ENCODE measurements at places on chromosomes 1 and 21.

DNA sequence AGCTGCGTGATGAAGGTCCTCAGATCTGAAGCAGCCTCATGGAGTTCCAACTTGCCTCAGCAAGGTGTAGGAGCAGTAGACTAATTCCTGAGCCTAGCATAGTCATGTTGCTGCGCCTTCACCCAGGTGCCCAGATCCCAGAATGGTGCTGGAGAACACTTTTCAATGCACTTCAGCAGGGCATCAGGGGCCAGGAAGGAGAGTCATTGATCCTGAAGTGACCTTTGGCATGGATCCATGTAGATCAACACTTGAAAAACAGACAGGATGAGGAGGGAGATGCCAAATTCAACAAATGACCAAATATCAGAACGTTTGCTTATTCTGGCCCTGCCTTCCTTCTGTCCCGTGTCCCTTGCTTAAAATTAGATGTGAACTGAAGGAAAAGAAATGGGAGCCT is 91.9 kb downstream of the LEPR start:
- DNase-seq = no peak

- DNase-seq = peak; percentile 98
These were observed at the start of gene CHRNB2 for GRCh38 chr1:154567386-154568156. Gene CHRNB2, plus strand, starts transcription at chr1:154567778. Its CDS starts 267 bp downstream, at chr1:154568045.

GRCh38 chr1:91725989-91726721 is 159.8 kb downstream of the TGFBR3 start:
- no peak for DNase-seq

DNA sequence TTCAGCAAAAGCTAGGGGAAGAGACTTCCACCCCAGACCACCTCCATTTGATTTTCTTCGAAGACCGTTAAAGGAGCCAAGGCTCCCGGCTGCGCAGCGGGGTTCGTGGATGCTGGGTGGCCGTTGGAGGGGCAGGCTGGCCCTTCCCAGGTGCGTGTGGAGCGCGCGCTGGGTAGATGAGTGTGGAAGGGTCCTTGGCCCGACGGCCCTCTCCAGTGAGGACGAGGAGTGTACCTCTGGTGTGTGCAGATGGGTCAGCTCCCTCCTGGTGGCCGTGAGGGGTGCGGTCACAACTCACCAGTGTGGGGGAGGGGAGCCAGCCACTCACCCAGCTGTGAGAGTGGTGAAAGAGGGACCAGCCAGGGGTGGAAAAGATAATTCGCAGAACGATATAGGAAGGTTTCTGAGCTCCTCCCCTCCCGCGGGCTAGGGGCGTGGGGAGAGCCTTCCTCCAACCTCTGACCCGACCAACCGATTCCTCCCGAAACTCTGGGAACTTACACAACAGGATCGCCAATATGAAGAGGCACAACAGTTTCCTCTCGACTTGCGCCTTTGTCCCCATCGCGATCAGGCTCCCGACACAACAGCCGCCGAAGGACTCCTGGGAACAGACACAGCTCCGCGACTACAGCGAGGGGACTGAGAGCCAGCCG is at the start of gene F11R:
F11R (minus strand) TSS at position 644 of the 656 bp plus-strand sequence; CDS start at position 565, 79 bp downstream.
- DNase-seq = peak; percentile 80

GRCh38 chr1:33219886-33220661 is 36.2 kb upstream of the ZNF362 start:
- peak; percentile 94 for DNase-seq

- DNase-seq = no peak
These were observed 9.3 kb downstream of the FTCD start for GRCh38 chr21:46145840-46146691.

DNA sequence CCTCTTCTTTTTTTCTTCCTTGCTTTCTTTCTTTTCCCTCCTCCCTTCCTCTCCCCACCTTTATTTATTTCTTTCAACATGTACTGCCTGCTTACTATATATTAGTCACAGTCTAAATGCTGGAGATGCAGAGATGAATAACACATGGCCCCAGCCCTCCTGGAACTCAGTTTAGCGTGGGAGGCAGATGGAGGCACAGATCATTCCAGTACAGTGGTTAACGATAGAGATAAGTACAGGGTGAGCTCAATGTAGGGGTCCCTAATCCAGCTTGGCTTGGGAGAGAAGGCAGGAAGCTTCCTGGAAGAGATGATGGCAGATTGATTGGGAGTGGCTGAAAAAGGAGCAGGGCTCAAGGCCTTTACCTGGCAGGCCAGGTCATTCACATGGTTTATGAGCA is 55.6 kb upstream of the PPP2R5A start:
- peak; percentile 51 for DNase-seq

DNA sequence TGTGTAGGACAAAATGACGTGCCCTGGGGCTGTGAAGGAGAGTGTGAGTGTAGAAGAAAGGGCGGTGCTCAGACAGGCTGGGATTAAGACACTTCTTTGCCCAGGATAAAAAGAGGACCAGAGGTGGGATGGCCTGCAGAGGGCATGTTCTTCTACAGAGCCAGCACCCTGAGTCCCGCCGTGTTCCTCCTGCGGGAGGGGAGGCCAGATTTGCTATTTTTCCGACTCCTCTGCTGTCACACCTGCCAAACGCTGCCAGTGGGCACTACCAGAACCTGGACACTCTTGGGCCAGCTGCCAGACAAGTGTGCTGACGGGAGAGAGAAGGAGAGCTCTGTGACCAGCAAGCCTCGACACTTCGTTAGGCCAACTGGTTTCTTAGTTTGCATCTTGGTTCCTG is 206.4 kb downstream of the PLD5 start:
- DNase-seq = no peak

- DNase-seq = peak; percentile 48
These were observed 38.5 kb upstream of the FAM131C start for GRCh38 chr1:16111771-16112595.

Data from WERI-Rb-1 (cell line).